ENCODE measurements at places on chromosomes 2 and 18.

- no peak for DNase-seq
Observed at GRCh38 chr2:5685225-5685624, 7.0 kb upstream of the SOX11 start.

DNA sequence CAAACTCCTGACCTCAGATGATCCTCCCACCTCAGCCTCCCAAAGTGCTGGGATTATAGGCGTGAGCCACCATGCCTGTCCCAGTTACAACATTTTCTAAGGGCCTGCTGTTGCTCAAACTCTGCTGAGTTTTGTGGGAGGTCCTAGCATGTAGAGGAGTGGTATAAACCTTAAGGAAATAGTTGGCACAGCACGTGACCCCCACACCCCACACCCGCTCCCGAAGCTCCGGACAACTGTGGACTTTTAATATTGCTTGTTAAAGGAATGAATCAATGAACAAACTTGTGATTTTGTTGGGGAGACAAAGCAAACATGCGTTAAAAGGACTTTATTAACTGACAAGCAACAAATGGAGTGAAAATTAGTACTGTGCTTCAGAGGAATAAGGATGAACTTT lies 137.8 kb upstream of the GATA6 start:
- no peak for DNase-seq

- DNase-seq = no peak
Observed at GRCh38 chr2:111219734-111220505, 99.2 kb downstream of the BCL2L11 start.

GRCh38 chr2:2156881-2157280 lies 174.2 kb downstream of the MYT1L start:
- no peak for DNase-seq

DNA sequence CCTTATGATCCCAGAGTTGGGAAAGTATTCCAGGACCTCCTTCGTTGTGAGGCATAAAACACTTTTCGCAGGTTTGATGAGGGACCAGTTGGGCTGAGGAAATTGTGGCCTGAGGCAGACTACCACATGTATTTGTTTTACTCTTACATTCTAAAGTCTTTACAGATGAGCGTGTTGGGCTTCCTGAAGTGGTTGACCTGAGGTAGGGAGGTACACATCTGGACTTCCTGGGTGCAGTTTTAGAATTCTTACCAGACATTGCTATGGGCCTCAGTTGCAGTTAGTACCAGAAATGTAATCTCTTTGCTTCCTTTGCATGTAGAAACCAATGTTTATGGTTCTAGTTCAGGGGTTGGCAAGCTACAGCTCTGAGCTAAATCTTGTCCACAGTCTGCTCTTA lies 48.7 kb downstream of the COA5 start:
- DNase-seq = no peak

- no peak for DNase-seq
Observed at GRCh38 chr2:222827417-222827816, 33.4 kb upstream of the ACSL3 start.

DNA sequence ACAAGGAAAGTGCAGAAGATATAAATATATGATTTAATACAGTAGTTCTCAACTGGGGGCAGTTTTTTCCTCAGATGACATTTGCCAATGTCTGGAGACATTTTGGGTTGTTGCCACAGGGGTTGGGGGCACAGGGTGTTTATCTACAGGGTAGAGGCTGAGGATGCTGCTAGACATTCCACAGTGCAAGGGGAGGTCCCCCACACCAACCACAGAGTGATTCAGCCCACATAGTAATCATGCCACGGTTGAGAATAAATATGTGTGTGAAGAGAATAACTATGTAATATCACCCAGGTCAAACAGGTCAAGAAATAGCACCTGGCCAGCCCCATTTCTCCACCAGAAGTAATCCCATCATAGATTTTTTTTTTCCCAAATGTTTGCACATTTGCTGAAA lies 17.9 kb downstream of the DYSF start:
- DNase-seq = no peak

GRCh38 chr2:12044857-12045256 lies 298.4 kb downstream of the LPIN1 start:
- DNase-seq = no peak

GRCh38 chr2:233497692-233498091 lies 68.9 kb downstream of the USP40 start:
- DNase-seq = no peak

DNA sequence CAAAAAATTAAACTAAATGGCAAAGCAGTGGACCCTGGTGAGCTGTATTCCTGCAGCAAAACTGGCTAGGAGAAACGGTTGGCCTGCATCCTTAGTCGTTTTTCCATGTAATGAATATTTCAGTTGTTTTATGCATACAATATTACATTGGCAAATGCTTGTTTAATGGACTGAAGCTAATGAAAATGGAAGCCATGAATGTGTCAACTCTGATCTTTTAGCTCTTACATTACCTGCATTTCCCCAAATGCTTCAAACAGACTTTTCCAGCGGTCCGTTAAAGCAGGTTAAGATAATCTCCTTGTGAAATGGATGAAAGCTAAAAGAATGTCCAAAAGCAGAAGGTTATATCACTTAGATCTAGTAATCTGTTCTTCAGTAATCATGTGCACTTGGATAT lies 686.3 kb upstream of the SETBP1 start:
- DNase-seq = no peak

GRCh38 chr18:45780568-45780967 lies 44.9 kb upstream of the SIGLEC15 start:
- DNase-seq = no peak

DNA sequence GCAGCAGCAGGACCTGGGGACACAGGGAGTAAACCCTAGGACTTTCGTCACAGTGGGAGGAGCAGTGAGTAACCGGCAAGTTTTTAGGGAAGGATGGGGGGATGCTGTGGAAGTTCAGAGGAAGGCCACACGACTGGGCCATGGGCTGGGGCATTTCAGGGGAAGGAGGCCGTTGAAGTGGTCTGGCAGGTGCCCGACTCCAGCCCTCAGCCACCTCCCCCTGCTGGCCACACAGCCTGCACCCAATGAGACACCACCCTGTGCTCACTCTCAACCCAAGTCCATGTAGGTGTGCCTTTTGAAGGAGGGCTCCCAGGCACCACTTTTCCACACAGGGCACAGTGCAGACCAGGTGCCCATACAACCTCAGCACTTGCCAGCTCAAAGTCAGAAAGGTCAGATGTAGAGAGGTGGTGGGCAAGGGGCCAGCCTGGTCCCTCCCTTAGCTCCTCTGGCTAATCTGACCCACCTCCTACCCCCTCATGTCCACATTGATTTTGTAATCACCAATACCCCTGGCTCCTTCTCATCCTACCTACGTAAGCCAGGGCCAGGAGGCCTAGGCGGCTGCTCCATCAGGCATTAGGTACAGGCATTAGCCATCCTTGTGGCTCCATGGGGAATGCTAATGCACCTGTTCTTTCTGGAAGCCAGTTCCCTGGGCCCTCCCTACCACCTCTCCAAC lies 211.2 kb downstream of the SMAD2 start:
- DNase-seq = no peak

DNA sequence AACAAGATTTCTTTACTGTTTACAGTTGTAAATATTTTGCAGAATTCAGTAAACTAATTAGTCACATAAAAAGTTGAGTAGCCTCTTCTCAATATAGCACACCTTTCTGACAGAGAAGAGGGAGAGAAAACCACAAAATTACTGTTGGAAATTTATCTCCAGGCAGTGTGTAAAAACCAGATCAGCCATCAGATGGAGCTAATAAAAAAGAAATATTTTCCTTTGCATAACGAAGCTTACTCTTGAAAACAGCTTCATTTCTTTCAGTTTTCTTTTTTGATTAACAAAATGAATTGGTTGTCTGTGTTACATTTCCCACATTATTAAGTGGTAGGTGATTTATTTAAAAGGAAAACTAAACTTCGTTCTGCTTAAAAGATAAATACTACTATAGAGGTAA lies 259.3 kb upstream of the KCNJ3 start:
- peak; percentile 7 for DNase-seq

- peak; percentile 98 for DNase-seq
Observed at GRCh38 chr2:127208313-127208712, 11.8 kb downstream of the CYP27C1 start.

GRCh38 chr2:236363711-236364277 lies 99.6 kb upstream of the ASB18 start:
- DNase-seq = no peak

- DNase-seq = no peak
Observed at GRCh38 chr2:10935366-10935918, 23.7 kb downstream of the KCNF1 start.

DNA sequence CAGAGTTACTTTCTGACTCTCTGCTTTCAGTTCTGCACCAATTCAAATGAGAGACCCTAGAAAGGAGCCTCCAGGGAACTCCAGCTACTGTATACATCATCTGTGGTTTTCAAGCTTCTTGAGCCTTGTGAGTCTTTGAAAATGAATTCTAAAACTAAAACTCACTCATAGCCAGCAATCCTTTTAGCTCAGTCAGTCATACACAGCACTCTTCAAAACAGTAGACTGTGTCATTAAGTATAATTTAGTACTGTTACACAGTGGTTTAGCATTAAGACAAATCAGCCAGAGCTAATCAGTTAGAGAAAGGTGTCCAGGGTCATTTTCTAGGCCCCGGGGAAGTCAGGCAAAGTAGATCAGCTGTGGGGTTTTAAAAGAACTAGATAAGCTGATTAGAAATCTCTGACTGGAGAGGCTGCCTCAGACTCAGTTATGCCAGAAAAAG lies 322.1 kb upstream of the THUMPD2 start:
- DNase-seq = peak; percentile 30

GRCh38 chr2:191150600-191151330 lies at the start of gene STAT4:
TSS of gene STAT4 (minus strand) at chr2:191150994. CDS start at chr2:191148203, 2,791 bp downstream.
- DNase-seq = peak; percentile 54

DNA sequence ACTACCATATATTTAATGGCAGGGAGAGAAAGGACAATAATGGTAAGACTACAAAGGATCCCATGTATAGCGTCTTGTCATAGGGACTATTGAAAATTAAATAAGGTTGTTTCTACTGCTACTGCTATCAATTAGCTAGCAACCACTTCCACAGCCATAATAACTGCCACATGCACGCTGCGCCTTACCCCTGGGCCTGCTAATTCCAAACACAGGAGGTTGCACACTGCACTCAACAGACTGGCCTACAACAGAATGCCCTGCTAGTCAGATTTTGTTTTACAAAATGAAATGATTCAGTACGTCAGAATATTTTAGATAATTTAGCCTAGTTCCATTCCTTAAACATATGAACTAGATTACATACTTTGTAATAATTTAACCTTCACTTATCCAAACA lies 121.0 kb upstream of the SMAD7 start:
- DNase-seq = no peak

DNA sequence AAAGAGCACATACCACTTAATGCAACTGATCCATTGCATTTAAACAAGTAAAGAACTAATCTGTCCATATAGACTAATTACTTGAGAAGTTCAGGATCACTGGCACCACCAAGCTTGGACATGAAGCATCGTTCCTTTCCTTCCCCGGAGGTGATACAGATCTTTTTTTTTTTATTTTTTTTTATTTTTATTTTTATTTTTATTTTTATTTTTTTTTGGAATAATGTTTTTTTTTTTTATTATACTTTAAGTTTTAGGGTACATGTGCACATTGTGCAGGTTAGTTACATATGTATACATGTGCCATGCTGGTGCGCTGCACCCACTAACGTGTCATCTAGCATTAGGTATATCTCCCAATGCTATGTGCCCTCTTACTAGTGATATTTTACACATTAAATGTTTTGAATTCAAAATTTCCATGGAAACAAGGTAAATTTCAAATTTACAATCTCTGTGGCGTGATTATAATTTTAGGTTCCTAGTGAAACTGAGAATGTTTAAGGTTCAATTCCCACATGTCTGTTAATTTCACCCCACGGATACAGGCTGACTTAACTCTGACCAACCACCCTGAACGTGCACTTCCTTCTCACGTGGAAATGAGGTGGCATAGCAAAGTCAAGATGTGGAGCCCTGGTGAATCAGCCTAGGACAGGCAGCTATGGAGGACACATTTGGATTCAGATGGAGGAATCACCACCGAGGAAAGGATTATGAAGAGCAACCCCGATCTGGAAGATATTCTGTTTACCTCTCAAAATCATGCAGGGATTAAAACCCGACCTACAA lies 101.6 kb upstream of the THOC1 start:
- no peak for DNase-seq

- no peak for DNase-seq
Observed at GRCh38 chr2:191650896-191651773, 26.8 kb upstream of the NABP1 start.

DNA sequence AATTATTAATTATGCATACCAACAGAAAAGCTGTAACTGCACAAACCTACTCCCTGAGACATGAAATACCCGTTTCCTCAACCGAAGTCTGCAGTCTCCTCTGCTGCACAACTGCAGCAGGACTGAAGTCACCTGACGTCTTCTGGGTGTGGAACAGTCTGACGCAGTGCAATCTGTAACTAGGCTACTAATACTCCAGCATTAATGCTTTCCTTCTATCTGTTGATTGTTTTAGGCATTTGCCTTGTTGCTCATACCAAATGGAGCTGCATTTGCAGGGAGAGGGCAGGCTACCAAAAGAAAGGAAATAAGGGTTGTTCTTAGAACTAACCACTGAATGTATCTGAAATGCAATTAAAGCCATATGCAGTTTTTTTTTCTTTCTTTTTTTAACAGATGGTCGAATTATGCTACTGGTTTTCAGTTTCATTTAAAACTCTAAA lies 40.1 kb downstream of the RTN4 start:
- DNase-seq = peak; percentile 54

- DNase-seq = no peak
Observed at GRCh38 chr2:193088026-193088425, 893.3 kb upstream of the TMEFF2 start.

DNA sequence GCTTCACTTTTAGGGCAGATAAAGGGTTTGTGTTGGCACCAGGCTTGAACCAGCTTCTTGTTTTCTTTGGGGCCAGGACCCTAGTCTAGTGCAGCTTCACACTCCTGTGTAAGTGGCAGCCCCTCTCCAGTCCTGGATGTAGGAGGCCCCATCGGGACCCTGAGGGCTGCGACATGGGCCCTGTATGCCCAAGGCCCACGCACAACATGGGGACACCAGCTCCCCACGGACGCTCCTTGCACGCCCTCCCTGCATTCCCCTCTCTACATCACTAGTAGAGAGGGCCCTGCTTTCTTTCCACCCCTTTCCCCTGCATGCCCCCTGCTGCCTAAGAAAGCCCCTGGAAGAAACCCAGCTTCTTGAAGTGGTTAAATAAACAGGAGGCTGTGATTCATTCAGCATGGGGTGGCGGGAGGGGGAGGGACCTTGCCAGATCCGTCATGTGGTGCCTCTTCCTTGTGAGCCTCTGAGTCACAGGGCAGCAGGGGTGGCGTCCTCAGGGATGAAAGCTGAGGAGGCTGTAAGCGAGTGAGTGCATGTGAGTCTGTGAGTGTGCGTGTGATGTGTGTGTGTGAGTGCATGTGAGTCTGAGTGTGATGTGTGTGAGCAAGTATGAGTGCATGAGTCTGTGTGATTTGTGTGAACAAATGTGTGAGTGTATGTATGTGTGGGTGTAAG lies 42.5 kb downstream of the COPS8 start:
- DNase-seq = no peak

Data from NCI-H524 (cell line).